ENCODE measurements at places on chromosomes 2 and 18.

GRCh38 chr2:80856227-80856626 lies 551.7 kb upstream of the LRRTM1 start:
- H3K4me3 ChIP-seq = no peak overlapping the region
- DNase-seq = no peak
- no peaks in the 10 kb centered on the region for H3K36me3 ChIP-seq
- no peak overlapping the region for H3K27ac ChIP-seq
- H3K4me1 ChIP-seq = no peaks in the 10 kb centered on the region

DNA sequence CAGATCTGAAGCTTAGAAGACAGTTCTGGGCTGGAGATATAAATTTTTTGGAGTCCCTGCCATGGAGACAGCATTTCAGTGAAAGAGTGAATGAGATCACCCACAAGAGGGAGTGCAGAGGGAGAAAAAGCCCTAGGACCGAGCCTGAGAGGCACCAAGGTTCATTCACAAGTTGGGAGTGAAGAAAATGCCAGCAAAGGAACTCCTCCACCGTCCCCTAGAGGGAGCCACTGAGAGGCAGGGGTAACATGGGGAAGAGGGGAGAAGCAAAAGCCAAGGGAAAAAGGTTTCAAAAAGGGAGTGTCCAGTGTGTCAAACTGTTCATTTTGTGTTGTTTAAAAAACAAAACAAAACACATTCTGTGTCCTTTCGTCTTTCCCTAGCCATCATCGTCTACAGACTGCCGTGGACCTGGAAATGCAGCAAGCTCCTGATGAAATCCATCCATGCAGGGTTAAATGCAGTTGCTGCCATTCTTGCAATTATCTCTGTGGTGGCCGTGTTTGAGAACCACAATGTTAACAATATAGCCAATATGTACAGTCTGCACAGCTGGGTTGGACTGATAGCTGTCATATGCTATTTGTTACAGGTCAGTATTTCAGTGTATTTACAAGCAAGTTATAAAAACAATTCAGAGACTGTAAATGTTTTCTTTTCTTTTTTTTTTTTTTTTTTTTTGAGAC lies 19.1 kb downstream of the CYBRD1 start:
- H3K36me3 ChIP-seq = no peaks in the 10 kb centered on the region
- H3K4me1 ChIP-seq = no peaks in the 10 kb centered on the region
- H3K27me3 ChIP-seq = no peaks in the 10 kb centered on the region
- no peak overlapping the region for H3K4me3 ChIP-seq
- no peak overlapping the region for H3K27ac ChIP-seq

DNA sequence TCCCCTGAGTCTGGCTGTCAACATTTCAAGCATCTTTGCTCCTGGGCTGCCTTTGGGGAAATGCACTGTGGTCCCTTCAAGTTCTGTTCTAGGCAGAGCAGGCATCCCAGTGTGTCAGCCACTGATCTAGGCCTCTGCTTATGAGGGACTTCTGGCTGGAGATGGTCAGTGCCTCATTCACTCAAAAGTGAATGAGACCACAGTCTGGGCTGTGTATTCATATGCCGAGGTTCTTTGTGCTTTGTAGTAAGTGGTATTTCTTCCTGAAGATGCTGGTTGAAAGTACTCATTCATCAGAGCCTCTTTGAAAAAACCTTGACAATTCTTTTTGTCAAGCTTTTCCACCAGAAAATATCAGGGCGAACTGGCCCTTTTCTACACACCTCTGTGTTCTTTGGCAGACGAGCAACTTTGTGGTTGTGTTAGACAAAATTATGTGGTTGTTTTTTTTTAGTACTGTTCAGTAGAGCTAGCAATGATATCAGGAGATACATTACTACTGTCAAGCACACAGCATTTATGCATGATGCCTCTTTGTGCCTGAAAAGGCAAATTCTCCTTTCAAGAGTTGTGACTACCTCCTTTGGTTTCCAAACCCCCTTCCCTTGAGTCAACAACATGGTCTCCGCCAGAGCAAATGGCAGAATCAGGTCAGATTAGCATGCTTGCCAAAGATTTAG lies 510.9 kb upstream of the NRP2 start:
- H3K36me3 ChIP-seq = no peaks in the 10 kb centered on the region
- H3K4me1 ChIP-seq = no peaks in the 10 kb centered on the region
- H3K27me3 ChIP-seq = no peaks in the 10 kb centered on the region
- no peak overlapping the region for H3K4me3 ChIP-seq
- no peak for DNase-seq
- H3K27ac ChIP-seq = no peak overlapping the region

- H3K36me3 ChIP-seq = no peaks in the 10 kb centered on the region
- no peaks in the 10 kb centered on the region for H3K4me1 ChIP-seq
- no peak overlapping the region for H3K4me3 ChIP-seq
- no peaks in the 10 kb centered on the region for H3K27me3 ChIP-seq
Observed at GRCh38 chr2:162629085-162629484, 209.5 kb downstream of the KCNH7 start.

- no peaks in the 10 kb centered on the region for H3K27me3 ChIP-seq
- no peak overlapping the region for H3K27ac ChIP-seq
- no peak for DNase-seq
- no peaks in the 10 kb centered on the region for H3K36me3 ChIP-seq
Observed at GRCh38 chr2:159075727-159076126, 107.3 kb downstream of the TANC1 start.

DNA sequence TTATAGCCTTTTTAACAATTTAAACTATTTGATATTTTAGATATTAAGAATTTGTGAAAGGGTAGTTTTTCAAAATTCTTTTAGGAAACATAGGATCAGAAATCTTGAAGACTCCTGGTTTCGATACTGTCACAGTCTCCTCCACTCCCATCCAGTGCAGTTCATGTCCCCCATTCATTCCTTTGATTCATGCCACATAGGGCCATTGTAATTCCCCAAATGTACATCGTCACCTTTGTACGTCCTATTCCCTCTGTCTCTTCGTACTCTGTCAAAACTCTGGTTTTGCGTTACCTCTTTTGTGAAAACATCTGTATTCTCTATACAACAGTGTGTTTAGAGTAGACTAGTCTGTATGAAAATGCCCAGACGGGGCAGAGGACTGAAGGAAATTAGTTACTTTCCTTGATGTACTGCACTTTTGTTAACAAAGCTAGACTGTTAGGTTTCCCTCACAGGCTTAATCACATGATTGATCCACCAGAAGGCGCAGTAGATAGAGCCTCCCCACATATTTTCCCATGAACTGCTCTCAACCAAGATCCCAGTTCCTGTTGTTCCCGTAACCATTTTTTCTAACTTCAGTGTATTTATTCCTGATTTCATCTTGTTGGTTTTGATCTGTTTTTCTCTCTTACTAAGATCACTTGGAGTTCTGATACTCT lies 2.5 kb downstream of the MRPL35 start:
- no peak for DNase-seq
- H3K27ac ChIP-seq = no peak overlapping the region
- no peaks in the 10 kb centered on the region for H3K27me3 ChIP-seq
- H3K4me1 ChIP-seq = peaks cover 18% of the 10 kb centered on the region
- H3K36me3 ChIP-seq = no peaks in the 10 kb centered on the region

DNA sequence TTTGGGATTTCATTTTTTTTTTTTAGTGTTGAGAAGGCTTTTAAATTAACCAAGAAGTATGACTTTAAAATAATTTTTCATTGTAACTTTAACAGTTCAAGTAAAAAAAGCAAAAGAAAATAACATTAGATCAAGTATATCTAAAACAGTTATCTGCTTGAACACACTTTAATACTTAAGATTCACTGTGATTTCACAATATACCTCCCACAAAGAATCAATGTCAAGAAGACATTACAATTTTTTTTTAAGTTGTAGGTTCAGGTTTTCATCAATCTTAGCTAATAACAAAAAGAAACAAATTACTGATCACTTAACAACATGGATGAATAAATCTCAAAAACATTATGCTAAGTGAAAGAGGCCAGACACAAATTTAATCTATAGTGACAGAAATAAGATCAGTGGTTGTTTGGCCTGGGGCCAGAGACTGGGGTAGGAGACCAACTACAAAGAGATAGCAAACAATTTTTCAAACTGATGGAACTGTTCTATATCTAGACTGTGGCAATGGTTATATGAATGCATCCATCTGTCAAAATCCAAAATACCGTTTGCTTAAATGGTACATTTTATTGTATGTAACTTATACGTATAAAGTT lies 74.8 kb upstream of the FRZB start:
- no peaks in the 10 kb centered on the region for H3K4me1 ChIP-seq
- no peaks in the 10 kb centered on the region for H3K27me3 ChIP-seq
- H3K27ac ChIP-seq = no peak overlapping the region

GRCh38 chr2:170157025-170157684 lies 20.8 kb upstream of the MYO3B start:
- no peaks in the 10 kb centered on the region for H3K36me3 ChIP-seq
- no peak overlapping the region for H3K4me3 ChIP-seq
- no peak for DNase-seq
- H3K27ac ChIP-seq = no peak overlapping the region

DNA sequence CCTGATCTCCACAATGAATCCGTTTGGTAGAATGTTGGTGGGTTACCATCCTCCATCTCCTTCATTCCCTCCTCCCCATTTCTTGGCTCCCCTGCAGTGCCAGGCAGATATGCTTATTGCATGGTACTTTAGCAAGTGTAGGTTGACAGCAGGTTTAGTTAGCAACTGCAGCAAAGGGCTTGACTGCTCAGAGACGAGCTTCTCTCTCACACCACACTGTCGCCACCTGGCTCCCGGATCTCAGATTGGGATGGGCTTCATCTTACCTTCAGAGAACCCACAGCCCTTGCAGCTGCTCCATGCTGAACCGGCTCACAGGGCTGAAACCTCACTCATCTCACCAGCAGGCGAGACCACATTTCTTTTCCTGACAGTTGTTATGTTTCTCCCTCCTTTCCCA lies 88.8 kb downstream of the VWA3B start:
- H3K27me3 ChIP-seq = peaks cover 84% of the 10 kb centered on the region
- no peak overlapping the region for H3K27ac ChIP-seq
- H3K4me3 ChIP-seq = no peak overlapping the region
- H3K4me1 ChIP-seq = no peaks in the 10 kb centered on the region

DNA sequence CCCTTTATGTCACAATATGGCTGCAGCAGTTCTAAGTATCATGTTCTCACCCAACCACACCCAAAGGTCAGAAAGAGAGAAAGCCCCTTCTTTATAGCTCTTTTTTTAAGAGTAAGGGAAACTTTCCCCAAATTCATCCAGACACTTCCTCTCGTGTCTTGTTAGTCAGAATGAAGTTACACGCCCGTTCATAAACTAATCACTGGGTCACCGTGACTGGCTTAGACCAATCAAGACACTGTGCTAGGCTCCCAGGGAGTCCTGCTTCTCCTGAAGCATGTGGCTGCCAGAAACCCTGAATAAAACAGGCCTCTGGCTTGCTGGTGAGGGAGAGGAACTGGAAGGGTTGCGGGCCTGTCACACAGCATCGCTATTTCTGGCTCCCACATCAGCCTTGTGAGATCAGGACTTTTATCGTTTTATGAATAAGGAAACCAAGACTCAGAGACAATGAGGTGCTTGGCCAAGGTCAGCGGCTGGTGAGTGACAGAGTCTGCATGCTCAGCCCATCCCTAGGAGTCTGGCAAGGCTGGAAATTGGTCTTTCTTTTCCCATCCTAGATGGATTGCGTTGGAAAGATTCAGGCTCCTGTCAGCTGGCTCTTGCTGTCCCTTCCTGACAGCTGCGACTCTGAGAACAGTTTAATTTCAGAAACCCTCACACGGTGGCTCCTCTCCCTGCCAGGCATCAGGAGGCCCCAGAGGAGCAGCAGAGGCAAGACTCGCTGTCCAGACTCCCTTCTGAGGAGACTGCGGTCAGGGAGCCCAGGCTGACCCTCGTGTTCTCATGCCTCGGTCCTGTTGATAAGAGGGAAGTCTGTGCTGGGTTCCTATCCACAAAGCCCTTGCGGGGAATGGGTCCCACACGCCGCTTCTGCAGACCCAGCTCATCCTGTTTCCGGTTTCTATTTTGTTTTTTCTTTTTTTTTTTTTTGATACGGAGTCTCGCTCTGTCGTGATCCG lies 104.5 kb upstream of the TAF1B start:
- peak; percentile 68 for DNase-seq
- H3K36me3 ChIP-seq = no peaks in the 10 kb centered on the region
- peak overlapping the region; percentile 61 for H3K27ac ChIP-seq
- peak overlapping the region; percentile 11 for H3K4me3 ChIP-seq

DNA sequence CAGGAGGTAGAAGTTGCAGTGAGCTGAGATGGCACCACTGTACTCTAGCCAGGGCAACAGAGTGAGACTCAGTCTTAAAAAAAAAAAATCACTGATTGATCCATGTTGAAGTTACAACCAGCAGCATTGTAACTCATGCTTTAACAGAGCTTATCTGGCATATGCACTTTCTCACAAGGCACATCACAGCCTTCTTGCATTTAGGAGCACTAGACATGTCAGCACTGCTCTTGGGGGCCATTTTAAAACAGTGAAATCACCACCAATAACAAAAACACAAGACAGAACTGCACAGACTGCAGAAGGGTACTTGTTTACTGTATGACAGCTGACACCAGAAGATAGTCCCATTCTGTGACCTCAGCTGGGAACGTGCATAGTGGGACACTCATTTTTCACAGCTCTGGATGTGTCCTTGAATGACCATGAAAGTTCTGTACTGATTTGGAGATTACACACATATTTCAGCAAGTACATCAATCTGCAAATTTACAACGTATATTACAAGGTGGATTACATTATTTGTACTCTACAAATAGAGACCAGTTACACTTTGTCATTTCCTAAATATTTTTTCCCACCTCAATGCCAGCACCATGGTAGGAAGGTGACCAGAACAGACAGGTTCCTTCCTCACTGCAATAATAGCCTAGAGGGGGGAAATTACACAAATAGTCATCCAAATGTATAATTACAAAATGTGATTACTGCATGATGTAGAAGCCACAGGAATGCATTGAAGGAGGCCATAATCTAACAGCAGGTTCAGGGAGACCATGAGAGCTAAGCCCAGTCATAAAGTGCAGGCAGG lies 35.1 kb downstream of the CCBE1 start:
- H3K27me3 ChIP-seq = no peaks in the 10 kb centered on the region
- DNase-seq = no peak
- H3K36me3 ChIP-seq = no peaks in the 10 kb centered on the region
- no peak overlapping the region for H3K4me3 ChIP-seq
- H3K4me1 ChIP-seq = no peaks in the 10 kb centered on the region
- H3K27ac ChIP-seq = no peak overlapping the region

- H3K4me3 ChIP-seq = no peak overlapping the region
- H3K4me1 ChIP-seq = no peaks in the 10 kb centered on the region
- H3K27ac ChIP-seq = no peak overlapping the region
- no peak for DNase-seq
Observed at GRCh38 chr18:27483276-27483675, 298.2 kb upstream of the CHST9 start.

DNA sequence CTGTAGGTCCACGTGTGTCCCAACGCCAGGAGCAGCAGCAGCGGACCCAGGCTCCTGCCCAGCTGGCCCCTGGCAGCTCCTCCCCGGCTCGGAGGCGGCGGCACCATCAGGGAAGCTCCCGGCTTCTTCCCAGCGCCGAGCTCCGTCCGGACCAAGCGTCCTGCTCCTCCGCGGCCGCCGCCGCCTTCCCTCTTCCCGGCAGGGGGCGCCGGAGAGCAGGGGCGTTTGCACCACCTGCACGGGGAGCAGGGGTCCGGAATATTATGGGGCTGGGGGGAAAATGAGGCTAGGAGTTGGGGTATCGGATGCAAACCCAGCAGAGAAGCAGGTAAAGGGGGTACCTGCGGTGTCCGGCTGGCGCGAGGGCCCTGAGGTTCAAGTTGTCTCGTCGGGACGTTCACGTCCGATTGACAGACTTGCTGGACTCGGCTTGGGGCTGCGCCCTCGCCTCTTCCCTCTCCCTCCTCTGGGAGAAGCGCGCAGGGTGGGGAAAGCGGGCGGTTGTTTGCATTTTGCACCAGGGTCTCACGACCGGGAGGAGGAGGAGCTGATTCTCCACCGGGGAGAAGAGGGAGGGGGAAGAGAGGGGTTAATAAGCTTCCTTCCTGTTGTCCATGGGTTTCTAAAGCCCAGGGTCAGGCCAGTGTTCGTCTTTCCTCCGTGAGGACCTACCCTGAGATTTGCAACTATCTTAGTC lies at the start of gene CCBE1:
TSS of gene CCBE1 (minus strand) at position 188 of the 697 bp plus-strand sequence.
- peak within 1 kb of the TSS; percentile 22 for H3K27ac ChIP-seq
- DNase-seq = peak; percentile 83
- H3K4me3 ChIP-seq = peak within 1 kb of the TSS; percentile 40
